ENCODE measurements at places on chromosomes 7 and 10.

DNA sequence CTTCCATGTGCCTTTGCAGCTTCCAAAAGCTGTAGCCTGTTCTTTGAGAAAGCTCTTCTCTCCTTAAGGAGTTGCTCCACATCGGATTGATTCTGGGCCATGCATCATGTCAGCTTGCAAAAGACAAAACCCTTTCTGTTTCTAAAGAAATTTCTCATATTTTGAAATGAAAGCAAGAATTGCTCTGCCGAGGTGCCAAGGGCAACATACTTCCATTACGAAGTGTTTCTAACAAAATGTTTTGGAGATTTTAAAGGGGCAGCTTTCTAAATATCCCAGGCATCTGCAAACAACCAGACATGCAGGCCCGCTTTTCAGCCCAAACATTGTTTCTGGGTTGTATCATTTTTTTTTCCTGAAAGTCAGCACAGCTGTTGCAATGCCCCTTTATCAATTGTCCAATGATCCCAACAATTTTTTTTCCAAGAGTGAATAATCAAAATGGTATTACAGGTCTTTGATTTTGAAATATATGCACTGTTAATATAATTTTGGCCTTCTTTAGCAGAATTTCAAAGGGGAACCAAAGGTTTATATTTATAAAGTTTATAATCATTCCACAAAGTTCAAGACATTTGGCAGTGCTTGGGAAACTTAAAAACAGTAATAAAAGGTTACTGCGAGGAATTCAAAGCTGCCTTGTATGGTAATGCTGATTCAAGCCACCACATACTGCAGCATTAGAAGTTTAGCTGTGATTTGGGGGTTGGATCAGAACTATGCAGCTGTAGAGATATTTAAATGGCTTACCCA, 61.0 kb downstream of the TES start:
- no peak for DNase-seq

DNA sequence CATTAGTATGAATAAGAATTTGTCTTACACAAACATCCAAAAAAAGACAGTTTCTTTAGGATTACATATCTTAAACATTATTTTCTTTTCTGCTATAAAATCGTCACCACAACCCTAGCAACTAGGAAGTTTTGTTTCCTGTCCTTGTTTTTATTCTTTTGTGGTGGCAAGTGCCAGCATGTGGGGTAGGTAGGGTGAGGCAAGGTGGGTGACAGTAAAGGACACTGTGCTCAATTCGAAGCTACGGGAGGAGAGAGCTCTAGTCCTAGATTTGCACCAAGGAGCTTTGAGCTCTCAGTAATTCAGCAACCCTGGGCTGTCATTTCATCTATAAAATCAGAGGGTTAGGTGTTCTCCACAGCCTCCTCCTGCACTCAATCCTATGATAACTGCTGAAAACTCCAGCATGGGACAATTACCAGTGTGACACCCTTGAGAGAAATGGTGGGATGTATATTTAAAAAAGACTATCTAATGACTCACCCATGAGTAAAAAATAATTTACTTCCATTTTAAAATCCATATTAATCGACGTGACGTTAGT, 187.1 kb downstream of the FAM107B start:
- DNase-seq, result no peak

DNA sequence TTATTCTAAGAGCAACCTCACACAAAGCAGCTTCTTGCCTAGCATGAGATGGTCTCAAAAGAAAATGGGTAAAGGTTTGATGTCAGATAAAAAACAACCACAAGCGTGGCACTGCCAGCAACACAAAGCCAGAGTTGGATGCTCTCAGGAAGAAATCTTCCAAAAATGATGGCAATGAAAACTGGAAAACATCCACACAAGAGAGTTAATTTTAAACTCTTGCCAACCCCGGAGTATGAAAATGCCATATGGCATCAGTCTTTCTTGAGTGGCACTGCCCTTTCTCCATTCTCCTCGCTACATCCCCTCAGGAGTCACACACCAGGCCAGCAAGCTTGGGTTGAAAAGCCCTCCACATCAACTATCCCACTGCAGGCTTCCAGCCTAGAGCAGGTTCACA, 41.0 kb downstream of the CADPS2 start:
- DNase-seq, result no peak

GRCh38 chr10:113493195-113493594, 59.7 kb upstream of the HABP2 start:
- no peak for DNase-seq

DNA sequence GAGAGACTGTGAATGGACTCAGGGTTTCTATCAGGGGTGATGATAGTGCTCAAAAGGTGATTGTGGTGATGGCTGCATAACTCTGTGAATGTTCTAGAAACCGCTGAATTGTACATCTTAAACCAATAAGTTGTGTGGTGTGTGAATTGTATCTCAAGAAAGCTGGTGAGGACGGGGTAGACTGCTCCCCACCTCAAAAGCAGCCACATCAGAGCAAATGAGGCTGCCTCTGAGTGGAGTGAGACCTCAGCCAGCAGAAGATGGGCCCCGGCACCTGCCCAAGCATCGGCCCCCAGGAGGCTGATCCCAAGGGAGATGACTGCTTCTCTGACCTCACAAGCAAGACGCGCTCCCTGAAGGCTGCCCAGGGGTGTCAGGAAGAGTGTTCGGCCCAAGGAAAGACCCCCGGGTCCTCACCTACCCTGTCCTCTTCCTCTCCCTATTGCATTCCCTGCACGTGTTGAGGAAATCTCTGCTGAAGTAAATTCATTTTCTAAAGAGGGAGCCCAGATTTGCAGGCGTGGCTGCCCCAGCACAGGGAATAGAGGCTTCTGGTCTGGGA, 279.3 kb upstream of the SHH start:
- DNase-seq, result no peak

DNA sequence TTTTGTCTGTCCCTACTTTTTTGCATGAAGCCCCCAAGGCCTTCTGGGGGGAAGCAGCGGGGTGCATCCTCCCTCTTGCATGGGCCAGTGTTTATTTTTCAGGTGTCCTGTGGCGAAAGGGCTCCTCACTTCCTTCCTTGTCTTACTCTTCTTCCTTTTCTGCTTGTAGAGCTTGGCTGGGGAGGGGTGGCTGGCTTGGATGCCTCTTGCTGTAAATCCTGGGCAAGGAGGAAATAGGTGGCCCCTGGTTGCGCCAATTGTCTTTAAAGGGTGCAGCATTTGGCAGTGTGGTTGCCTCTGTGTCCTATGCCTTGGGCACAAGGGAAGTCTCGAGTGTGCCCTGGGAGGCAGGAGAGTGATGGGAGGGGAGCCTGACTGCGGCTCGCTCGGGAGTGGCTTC, 95.0 kb downstream of the SH2D4B start:
- DNase-seq, result no peak

DNA sequence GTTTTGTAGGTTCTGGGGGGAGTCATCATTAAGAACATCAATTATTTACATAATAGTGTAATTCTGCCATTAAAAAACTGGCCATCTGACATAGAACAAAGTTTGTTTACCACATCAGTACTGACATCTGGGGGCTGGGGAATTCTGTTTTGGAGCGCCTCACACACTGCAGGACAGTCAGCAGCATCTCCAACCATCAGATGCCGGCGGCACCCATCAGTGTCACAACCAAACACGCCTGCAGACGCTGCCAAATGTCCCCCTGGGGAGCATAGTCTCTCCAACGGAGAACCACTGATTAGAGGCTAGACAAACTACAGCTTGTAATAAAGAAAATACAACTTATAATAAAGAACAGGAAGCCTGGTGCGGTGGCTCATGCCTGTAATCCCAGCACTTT, 26.0 kb downstream of the GNA12 start:
- no peak for DNase-seq

DNA sequence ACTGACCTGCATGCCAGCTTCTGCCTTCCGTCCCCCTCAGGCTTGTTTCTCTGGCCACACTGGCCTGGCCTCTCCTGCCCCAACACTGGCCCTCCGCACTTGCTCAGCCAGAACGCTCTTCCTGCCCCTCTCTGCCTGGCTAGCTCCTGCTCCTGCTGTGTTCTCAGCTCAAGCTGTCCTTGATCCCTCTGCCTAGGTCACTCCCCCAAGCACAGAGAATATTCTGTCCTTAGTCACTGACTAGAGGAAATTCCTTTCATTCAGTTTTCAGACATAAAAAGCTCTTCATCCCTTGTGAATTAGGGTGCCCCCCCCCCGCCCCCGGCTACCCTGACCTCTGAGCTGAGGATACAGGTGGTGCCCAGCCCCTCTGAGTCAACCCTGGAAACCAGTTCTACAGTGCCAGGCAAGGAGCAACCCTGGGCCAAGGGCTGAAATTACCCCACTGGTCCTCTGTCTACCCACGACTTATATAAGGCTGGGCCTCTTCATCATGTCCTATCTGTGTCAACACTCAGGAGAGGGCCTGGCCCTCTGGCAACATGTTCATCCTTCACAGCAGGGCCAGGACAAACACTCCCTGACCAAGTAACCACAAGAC, 6.6 kb upstream of the SGPL1 start:
- no peak for DNase-seq

DNA sequence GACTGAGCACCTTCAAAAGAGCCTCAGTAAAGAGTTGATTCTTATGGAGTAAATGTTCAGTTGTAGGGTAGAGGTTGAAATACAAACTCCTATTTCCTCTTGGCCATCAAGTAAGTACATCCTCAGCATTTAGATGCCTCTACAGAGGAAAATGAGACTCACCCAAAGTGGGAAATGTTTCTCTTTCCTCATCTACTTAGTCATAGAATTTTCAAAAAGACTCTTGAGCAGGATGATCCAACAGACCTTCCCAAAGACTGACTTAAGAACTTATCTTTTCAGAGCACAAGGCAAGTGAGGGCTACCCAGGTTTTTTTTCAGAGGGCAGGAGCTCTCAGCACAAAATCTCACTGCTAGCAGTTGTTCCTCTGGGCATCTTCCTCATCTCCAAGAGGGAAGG, 449.1 kb downstream of the KCNMA1 start:
- DNase-seq, result no peak

DNA sequence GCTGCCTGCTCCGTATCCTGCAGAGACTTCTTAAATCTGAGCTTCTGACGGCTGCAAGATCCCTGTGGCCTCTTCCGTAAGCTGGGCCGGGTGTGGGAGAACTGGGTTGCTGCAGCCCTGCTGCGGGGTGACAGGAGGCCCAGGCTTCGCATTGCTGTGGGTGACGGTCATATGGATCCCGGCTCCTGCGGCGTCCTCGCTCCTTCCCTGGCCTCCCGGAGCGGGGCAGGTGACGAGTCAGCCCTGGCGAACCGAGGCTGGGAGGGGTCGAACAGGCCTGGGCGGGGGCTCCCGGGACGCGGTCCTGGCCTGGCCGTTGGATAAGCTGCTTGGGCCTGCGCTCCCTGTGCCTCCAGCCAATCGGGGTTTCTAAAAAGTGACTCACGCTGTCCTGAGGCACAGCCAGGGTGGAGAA, 7.8 kb upstream of the UBE2D1 start:
- DNase-seq, result no peak

- no peak for DNase-seq
These were observed 56.2 kb upstream of the IGFBP3 start for GRCh38 chr7:45977256-45977780.

DNA sequence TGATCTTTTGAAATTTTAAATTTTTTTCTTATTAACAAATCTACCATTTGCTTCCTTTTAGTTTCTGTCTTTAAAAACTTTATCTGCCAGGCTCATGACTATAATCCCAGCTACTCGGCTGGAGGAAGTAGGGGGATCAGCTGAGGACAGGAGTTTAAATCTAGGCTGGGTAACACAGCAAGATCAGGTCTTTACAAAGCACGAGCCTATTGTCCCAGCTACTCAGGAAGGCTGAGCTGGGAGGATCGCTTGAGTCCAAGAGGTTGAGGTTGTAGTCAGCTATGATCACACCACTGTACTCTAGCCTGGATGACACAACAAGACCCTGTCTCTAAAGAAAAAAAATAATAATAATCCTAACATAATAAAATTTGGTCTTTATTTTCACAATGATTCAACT, 17.5 kb downstream of the DPY19L1 start:
- DNase-seq, result no peak

GRCh38 chr10:35324196-35324595, 12.1 kb upstream of the CCNY start:
- no peak for DNase-seq

- DNase-seq, result no peak
These were observed 91.7 kb downstream of the RNF216 start for GRCh38 chr7:5689716-5690115.

GRCh38 chr10:133309720-133310398, 1.1 kb downstream of the ZNF511 start:
- no peak for DNase-seq

- no peak for DNase-seq
These were observed 857.9 kb downstream of the TYW1 start for GRCh38 chr7:67854221-67855178.

- DNase-seq, result no peak
These were observed 12.2 kb downstream of the ARPC1B start for GRCh38 chr7:99386584-99387238.

DNA sequence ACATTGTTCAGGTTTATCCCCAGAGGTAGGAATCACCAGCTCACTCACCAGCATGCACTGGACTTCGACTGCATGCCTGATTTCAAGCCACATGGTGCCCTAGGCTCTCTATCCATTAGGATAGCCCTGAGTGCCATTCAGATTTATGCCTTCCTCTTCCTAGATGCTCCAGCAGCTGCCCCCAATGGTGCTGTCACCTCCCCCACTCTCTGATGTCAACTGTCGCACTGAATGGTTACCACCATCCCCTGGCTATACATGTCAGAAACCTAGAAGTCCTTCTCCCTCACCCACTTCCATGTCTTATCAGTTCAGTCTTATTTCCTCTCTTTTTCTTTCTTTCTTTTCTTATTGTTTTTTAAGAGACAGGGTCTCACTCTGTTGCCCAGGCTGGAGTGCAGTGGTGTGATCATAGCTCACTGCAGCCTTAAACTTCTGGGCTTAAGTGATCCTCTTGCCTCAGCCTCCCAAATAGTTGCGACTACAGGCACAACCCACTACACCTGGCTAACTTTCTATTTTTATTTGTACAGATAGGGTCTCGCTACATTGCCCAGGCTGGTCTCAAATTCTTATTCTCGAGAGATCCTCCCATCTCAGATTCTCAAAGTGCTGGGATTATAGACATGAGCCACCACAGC, 2.9 kb downstream of the SFXN4 start:
- no peak for DNase-seq

GRCh38 chr10:14556285-14556956, 218.3 kb downstream of the FAM107B start:
- no peak for DNase-seq

GRCh38 chr10:126408953-126409641, 20.8 kb upstream of the ADAM12 start:
- no peak for DNase-seq

DNA sequence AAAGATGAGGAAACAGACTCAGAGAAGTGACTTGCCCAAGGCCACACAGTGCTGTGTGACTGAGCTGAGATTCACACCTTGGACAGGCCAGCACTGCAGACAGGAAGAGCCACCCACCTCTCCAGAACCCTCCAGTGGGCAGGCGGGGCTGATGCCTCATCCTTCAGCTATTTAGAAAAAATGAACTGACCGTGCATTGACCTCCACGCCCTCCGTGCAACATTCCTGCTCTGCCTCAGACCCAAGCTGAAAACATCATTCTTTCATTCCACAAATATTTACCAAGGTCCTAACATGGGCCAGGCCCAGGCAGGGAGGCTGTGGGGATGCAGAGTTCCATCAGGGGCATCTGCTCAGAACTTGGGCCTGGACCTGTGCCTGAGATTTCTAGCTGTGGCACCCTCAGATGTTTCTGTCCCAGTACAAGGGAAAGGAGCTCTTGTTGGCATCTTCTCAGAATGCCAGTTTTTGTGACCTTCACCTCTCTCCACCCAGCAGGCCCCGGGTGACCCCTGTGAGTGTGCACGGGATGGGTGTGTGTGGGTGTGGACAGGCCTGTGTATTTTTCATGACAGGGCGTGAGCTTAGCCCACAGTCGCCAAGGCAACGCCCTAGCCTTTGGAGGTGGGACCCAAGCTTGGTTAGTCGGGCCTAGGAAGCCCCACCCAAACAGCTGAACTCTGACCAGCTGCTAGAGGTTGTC, 6.5 kb downstream of the VSIR start:
- no peak for DNase-seq
